ENCODE measurements at places on chromosomes 12 and 14.

DNA sequence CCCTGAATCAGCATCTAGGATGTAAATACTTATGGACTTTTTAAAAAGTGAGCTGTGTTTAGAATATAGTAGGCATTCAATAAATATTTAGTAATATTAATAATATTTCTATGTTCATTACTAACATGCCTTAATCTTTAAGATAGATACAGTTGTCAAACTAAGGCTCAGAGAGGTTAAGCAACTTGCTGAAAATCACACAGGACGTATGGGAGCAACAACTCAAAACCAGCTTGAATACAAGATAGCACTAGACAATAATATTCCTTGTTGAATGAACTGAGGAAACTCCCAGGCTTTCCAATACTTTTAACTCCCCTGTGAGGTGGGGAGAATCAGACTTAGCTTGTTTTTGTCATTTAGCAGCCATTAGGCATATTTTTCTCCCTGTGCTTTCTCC is 45.3 kb downstream of the LLPH start:
- DNase-seq: no peak

- DNase-seq: no peak
These were observed 155.2 kb downstream of the LRIG3 start for GRCh38 chr12:58765076-58765475.

- no peak for DNase-seq
These were observed 6.8 kb upstream of the TWF1 start for GRCh38 chr12:43812926-43813325.

DNA sequence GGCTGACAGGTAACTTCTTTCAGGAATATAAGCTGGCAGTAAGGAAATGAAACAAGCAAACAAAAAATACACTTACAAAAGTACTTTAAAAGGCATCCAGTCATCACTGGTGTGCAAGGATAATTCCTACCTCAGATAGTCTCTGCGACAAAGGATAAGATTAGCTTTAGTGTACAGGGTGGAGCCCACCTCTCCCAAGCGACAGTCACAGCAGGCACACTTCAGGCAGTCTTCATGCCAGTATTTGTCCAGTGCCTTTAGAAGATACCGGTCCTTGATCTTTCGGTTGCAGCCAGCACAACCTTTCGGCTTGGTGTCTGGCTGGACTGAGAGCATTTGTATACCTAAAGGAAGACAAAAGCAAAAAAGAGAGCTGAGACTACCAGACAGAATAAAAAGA is 5.4 kb downstream of the LMO3 start:
- DNase-seq: no peak

DNA sequence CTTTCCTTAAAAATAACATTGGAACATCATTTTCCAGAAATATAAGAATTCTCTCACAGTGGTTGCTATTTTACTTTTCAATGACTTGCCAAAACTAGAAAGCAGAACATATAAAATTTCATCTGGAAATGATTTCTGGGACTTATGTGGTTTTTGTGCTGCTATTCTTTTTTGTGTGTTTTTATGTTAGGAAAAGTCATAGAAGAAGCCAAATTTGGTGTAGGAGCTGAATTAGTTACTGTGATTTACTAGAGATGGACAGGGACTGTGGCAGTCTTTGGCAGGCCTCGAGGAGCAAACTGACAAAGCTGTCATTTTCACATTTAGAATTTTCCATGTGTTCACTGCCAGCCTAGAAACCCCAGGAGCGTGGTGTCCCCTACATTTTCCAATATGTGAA is 38.3 kb upstream of the LDHB start:
- DNase-seq: no peak

DNA sequence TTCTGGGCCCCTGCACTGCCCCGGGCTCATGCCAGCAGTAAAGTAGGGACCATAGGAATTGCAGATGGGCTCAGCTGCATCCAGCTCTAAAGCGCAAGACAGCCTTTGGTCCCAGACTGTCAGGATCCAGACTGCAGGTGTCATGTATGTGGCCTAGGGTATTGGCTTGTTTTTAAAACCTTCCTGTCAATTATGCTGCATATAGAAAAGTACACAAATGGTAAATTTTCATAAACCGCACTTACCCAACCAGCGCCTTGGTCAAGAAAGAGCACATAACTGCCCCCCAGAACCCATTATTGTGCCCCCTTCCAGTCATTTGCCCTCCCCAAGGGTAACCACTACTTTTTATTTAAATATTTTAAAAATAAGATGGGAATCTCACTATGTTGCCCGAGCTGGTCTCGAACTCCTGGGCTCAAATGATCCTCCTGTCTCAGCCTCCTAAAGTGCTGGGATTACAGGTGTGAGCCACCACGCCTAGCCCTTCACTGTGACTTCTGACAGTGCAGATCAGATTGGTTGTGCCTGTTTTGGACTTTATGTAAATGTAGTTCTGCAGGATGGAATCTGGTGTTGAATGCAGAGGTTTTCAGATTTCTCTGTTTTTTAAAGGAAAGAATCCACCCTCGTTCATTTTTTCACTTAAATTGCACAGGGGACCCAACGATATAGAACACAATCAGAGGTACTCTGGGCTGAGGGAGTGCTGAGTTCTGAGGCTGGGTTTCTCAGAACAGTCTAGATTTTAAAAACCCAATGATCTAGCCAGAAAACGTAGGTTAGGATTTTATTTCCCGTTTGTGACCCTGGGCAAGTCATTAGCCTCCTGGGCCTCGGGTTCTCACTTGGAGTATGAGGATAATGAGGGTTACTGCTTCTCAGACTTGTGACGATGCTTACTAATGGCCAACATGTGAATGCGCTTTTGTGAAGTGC is 6.7 kb downstream of the NR4A1 start:
- no peak for DNase-seq

DNA sequence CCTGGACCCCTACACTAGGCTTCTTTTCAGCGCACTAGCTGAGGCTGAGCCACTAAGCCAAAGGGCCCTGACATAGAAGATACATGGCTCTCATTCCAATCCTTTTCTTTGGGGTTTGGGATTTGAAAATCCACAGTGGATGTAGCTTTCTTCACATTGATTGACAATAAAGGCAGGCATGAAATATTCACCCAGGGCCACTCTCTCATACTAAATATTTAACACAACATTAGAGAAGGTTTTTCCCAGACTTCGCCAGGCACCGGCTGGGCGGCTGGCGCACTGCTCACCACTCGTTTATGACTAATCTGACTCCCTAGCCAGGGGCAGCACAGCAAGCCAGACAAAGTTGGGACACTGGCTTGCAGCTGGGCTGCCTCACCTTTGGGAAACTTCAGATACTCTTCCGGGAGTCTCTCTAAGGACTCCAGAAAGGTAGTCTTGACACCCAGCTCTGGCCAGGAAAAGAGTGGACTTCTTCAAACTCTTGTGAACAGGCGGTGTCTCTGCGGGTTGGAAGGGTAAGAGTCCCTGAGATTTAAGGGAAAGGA is 699 bp upstream of the HOXC11 start:
- DNase-seq: no peak

DNA sequence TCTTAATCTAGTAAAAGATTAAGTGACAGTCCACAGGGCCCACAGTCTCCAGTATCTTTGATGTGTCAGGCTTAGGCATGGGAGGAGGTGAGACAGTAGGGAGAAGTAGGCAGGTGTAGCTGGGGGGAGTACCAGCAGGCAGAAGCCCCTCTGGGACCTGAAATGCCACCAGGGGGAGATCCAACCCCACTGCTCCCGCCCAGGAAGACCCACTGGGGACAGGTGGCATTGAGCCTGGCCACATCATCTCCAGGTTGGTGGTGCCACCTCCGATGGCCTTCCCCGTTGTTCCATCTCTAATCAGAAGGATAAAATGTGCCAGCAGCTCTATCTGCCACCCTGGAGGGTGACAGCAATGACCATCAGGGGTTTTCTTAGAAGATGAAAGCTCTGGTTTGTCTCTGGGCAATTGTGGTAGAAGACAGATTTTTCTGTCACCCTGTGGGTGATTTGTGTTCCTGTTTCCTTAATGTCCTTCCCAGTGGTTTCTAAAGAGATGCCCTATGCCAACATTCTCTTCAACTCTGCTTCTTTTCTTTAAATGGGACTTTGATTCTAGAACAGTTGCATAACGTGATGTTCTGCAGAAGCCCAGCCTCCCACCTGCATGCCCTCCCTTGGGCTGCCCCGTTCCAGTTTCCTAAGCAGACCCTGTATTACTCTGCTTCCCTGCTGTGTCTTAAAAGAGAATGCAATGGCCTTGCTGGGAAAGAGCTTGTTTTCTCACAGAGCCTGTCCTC is 12.3 kb upstream of the SERPINA12 start:
- no peak for DNase-seq

GRCh38 chr14:55600784-55601561 is 21.0 kb downstream of the KTN1 start:
- no peak for DNase-seq

GRCh38 chr12:109284392-109284791 is 24.7 kb downstream of the FOXN4 start:
- no peak for DNase-seq

GRCh38 chr14:105461903-105462302 is 12.7 kb upstream of the CRIP2 start:
- no peak for DNase-seq

GRCh38 chr12:90619943-90620342 is 335.0 kb downstream of the CCER1 start:
- no peak for DNase-seq

DNA sequence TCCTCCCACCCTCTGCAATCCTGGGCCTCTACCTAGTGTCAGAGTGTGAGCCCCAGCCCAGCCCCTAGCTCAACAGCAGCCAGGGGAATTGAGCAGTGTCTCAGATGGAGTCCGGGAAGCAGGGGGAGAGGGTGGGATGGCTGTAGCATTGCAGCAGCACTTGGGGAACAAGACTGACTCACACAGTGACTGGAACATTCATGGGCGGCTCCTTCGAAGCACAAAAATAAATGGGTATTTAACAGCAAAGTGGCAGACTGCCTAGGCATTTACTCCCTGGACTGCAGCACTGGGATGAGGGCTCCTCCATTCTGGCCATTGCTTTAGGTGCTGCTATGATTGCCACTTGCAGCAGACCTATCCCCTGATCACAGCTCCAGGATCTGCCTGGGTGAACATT is 46.0 kb upstream of the STK38L start:
- DNase-seq: no peak

DNA sequence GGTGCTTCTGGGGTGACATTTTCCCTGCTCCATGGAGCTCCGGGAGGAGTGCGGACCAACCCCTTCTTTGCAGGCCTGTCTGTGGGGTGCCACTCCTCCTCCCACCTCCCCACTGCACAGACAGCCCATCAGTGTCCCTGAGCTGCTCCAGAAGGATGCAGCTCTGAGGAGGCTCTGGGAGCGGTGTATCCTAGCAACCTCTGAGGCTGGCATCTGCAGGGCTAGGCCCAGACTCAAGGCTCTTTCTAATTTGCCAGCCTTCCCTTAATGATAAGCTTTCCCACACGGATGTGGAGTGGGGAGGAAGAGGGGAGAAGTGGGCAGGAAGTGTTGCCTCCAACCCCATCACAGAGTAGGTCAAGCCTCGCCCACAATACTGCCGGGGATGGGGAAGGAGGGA is 59.7 kb downstream of the CALM1 start:
- DNase-seq: no peak

- no peak for DNase-seq
These were observed 26.8 kb downstream of the AMN1 start for GRCh38 chr12:31702047-31702446.

- no peak for DNase-seq
These were observed 93.5 kb downstream of the GALNT8 start for GRCh38 chr12:4813741-4814140.

DNA sequence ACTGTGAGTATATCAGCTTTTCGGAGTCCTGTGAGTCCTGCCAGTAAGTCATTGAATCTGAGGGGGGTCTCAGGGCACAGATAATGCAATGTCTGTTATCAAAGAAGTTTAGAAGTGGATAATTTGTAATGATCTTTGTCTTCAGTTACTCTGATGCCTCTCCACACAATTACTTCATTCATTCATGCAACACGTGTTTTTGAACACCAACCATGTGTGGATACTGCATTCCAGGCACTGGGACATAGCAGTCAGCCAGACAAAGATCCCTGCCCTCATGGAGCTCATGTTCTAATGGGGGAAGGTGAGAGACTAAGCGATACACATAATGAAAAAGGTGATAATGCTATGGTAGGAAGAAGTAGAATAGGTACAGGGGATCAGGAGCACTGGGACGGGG is 60.8 kb upstream of the SCN8A start:
- no peak for DNase-seq

Measured in activated CD8-positive, alpha-beta memory T cell treated with anti-CD3 and anti-CD28 coated beads for 4 hours (primary cell).